ENCODE measurements at places on chromosomes 5 and 9.

DNA sequence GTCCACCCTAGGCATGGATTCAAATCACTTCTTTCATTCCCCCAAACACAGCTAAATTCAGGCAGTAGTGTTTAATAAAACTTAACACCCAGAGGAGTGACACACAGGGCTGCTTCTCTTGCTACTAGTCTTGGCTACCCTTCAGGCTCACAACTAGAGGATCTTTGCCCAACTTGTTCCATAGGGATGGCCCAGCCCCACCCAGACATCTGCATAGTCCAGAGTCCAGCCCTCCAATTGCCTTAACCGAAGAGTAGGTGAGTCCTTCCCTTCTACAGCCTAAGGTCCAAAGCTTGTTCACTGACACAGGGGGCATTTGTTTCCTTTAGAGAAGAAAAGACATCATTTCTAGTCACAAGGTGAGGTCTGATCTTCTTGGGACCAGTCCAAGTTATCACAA lies 15.2 kb upstream of the RXFP3 start:
- DNase-seq: no peak

DNA sequence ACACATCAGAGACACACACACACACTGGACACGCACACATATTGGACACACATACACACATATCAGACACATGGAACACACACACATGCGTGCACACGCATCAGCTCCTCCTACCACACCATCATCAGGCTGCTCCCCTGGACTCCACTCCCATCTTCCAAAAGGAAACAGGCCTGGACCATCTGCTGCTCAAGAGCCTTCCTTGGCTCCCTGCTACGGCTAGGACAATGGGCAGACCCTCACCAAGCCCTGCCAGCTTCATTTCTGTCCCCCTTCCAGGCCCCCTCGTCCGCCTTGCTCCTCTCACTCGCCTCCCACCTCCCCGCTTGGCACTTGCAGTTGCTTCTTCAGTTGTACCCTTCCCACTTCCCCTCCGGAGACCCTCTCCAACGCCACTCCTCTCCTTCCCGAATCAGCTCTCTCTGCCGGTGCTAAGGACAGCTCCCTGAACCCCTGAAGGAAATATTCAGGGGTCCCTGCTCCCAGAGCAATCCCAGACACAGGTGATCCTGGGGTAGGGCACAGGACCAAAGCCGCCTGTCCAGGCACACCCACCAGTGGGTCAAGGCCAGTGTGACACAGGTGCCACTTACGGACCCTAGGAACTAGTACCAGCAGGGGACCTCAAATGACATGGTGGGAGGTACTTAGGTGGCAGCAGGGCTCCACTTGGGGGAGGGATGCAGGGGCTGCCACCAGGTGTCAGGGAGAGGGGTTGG lies 12.1 kb upstream of the LAMC3 start:
- no peak for DNase-seq

DNA sequence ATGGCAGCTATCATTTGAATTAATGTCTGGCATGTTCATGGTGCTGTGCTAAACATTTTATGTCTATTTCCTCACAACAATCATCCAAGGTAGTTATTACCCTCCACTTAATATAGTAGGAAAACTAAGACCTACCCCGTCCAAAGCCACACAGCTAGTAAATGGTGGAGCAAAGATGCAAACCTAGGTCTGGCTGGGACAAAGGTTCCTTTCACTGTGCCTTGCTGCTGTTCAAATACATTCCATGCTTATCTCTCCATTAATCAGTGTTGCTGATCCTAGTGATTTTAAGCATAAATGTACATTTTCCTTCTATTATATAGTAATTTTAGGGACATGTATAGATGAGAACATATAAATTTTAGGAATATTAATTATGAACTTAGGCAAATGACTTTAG lies 38.7 kb downstream of the CCDC125 start:
- no peak for DNase-seq

- no peak for DNase-seq
Measured at GRCh38 chr9:91207397-91207728, 154.4 kb downstream of the AUH start.

DNA sequence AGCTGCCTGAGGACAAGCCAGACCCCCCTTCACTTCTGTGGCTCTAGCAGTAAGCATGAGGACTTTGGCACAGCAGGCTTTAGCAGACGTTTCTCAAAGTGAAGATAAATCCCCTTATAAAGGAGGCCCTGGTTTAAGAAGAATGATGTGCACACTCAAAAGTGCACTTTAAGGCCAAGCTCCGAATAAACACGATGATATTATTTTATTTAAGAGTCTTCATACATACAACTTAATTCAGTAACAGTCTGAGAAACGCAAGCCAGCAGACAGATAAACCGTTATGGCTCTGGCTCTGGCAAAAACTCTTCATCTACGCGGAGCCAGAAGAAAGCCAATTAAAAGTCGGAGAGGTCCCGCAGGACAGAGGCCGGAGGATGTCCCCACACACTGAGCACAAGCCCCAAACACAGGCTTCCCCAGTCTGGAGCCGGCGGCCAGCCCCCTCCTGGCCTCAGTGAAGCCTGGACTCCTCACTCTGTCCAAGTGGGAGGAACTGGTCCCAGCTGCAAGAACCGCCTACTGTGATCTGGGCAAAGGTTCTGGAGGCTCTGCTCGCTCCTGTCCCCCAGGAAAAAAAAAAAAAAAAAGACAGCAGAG lies 44.6 kb downstream of the ADAMTS2 start:
- no peak for DNase-seq

DNA sequence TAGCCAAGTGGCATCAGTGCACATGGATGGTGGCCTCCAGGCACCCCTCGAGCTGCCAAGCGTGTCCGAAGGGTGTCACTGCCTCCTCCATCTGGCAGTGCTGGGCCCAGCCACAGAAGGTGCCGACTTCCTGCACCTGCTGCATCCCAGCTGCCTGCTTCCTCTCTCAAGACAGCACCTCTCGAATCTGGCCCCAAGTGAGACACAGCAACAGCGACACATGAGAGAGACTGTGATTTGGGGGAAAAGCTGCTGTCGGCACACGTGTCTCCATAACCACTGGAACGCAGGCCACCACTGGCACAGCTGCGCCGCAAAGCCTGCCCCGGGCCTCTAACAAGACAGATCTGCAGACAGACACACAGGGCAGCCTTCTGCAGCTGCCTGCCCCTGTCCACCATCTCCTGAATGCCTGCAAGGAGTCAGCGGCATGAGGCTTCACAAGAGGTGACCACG lies 8.8 kb downstream of the CLPTM1L start:
- no peak for DNase-seq

- no peak for DNase-seq
Measured at GRCh38 chr9:3887221-3887653, 361.4 kb upstream of the RFX3 start.

GRCh38 chr5:125501396-125501795 lies 755.0 kb upstream of the ZNF608 start:
- DNase-seq: no peak

DNA sequence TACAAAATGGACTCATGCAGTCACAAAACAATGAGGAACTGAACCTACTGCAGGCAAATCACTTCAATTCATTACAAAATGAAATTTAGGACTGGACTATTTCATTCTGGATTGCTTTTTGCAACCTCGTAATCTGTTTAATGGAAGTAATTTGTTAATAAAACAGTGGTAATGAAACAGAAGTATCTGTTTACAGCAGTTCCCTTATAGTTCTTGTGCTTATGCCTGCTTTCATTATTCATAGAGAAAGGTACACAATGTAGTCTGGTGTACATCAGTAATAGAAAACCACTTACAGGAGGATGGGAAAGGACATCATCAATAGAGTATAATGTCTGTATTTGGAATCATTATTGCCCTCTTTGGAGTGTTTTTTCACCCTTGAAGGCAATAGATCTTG lies 389.2 kb upstream of the NUDT12 start:
- no peak for DNase-seq

DNA sequence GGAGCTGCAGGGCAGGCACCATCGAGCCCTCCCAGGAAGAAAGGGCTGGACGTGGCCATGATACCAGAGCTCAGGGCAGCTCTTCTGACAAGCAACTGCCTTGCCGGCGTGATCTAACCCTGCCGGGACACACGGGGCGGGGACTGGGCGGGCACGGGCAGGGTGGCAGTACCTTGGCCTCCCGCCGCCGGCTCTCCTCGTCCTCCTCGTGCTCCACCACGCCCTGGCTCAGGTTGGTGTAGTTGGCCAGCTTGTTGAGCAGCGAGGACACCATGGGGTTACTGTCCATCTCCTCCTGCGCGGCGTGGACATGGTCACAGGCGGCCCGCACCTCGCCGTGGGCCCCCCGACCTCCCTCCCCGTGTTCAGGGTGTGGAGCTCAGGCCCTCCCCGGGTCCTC lies 18.5 kb downstream of the SLC12A7 start:
- DNase-seq: no peak

DNA sequence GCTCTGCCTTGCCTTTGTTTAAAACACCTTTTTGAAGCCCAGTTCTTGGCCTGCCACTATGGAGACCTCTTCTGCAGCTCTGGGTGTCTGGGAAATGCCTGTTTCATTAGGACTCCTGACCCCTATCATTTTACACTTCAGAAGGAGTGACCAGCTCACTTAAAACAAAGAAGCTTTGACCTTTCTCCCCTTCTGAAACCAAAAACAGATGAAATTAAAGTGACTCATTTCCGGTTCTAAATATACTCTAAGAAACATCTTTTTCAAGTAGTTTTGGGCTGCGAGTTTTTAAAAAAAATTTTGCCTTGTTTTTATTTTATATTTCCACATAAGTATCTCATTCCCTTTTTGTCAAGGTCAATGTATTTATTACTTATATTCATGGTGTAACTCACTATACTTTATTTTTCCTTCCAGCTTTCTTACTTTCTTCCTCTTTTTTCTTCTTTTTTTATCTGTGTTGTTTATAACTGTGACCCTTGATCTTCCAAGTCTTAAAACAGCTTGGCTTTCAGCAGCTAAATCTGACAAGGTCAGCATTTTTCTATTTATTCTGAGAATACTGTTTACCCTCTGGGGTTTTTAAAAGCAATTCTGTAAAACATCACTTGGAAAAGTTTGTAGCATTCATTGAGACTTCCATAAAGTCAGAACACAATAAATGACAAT lies 672.9 kb downstream of the NR2F1-AS1 start:
- DNase-seq: no peak

DNA sequence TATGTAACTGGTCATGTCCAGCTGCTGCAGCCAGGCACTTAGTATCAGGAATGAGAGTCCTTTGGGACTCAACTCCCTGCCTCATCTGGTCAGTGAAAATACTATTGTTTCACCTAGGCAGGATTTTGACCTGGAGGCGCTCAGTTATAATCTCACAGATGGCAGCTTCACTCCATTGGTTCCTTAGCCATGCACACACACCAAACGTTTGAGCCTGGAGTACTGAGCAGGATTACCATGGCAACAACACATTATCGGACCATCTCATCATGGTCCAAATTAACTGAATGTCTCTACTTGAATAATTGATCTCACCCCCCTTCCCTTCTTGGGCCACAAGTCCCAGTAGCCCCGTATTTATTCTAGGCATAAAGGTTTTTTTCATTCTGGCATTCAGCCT lies 15.0 kb upstream of the SREK1 start:
- no peak for DNase-seq

GRCh38 chr9:72718503-72718902 lies 197.1 kb downstream of the TMC1 start:
- no peak for DNase-seq

GRCh38 chr5:39779831-39780230 lies 355.1 kb upstream of the DAB2 start:
- no peak for DNase-seq
